T-helper 17 cell (primary cell): ENCODE measurements at places on chromosomes 13 and 19. TPM values are rescaled to one million over a fixed set of nuclear protein-coding genes. Genes with fewer than 3 reads are reported as not detected.
A peak's percentile ranks its signal among the peaks of the same experiment; 100 is the strongest.

GRCh38 chr13:106063591-106064313, 471.7 kb downstream of the EFNB2 start:
- no peak for DNase-seq

DNA sequence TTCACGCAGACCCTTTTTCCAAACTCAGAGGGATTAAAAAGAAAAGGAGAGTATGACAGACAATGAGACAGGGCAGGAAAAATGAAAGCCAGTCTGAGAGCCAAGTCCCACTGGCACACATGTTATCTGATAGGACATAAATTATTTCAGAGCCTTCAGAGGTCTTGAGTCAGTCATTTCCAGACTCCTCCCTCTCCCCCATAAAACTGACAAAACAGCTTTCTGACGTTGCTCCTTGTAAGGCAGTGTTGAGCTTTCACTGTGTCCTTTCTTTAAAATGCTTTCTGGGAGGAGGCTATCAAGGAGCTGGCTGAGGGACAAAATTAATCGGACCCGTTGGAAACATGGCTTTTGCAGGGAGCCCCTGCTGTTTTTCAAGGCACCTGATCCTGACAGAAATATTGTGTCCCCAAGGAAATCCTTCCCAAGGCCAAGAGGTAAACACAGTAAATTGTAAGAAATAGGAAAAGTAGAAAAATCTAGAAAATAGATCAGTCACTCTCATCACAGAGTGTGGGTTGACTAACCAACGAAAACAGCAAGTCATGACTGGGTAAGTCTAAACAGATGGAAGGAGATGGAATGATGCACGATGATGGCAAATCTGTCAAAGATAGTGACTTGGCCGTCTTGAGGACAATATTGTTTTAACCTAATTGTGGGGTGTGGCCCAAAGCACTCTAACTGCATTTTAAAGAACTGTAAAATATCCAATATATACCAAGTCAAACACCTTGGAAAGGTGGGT, 89.7 kb downstream of the DCT start:
- DNase-seq = no peak

DNA sequence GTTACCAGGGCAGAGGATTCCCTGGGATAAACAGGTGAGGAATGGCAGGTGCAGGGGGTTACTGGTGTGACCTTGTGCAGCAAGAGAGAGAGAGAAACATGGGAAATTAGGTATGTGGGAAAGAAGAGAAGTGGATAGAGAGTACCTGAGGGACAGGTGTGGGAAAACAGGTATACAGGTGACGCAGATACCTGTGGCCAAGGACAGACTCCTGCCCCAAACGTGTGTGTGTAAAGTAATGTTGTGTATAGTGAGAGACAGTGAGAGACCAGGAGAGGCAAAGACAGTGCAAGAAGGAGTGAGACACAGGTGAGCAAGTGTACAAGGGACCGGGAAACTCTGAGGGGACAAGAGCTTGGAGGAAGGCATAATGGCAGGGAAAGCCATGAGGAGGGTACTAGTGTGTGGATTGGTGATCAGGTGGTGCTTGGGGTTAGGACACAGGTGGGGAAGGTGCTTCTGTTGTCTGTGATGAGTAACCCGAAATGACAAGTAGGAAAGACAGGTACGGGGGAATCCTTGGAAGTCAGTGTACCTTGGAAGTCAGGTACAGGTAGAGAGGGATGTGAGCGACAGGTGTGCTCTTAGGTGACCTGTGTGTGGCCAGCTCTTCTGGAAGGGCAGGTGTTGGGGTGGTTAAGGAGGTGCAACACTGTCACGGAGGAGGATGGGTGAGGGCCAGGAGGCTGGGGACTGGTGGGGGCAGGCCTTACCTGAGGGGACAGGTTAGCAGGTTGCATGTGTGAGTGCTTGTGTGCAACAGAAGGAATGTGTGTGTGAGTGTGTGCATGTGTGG, 2.8 kb downstream of the ERFL start:
- DNase-seq = no peak

- no peak for DNase-seq
These were observed 211.2 kb upstream of the SOX1 start for GRCh38 chr13:111855786-111856185.

- DNase-seq = peak; percentile 15
These were observed 693 bp downstream of the RFXAP start for GRCh38 chr13:36819739-36820090.

- DNase-seq = no peak
These were observed 1.5 kb upstream of the C5AR2 start for GRCh38 chr19:47330466-47330869.

DNA sequence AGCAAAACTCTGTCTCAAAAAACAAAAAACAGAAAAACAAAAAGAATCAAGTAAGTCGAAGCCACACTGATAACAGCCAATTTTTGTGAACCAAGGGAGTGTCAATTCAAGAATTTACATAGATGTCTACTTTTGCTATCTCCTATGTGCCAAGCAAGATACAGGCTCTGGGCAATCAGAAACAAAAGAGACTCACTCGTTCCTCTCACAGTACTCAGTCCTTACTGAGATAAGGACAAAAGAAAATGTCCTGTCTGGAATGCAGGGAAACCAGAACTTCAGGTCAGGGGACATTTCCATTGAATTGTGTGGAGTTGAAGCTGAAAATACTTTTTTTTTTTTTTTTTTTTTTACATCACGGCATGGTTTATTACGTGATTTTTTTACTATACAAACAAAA, 53.0 kb downstream of the NLRP12 start:
- DNase-seq = no peak

DNA sequence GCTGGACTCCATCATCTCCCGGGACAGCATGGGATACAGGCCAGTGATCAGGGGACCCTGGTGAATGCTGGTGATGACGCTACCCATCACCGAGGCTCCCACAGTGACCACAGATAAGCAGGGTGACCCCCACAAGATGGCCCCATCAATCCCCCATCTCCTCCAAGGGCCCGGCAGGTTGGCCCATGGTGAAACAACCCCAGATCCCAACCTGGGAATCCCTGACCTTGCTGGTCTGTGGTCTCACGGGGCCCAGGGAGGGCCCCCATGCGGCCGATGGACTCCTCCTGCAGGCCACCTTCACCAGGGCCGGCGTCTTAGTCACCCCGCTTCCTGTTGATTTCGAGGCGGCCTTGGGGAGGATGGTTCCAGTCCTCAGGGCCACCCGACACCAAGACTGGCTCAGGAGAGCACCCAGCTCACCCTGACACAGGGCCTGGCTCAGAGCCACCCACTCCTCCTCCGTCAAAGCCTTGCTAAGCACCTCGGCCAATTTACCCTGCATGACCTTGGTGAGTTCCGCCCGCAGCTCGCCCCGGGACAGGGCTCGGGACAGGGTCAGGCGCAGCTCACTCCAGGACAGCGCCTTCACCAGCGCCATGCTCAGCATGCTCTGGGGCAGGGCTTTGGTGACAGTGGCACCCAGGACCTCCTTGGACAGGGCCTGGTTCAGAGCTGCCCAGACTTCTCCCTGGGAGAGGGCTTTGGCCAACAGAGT, 10.0 kb downstream of the IQCN start:
- DNase-seq = no peak

DNA sequence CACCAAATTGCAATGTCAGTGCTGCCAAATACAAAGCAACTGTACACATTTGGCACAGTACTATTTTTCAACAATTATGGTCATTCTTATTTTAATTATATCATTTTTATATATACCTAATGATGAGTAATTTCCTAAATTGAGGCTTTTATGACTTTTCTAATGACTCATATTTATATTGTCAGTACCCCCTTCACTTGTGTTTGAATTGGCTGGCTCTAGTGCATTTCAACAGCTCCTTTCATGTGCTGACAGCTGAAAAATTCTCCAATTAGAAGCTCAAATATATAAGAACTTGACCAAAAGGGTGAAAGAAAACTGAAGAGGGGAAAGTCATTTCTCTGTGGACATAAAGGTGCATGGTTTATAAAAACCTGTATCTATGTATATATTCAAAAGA, 263.3 kb downstream of the SLITRK1 start:
- DNase-seq = no peak

- DNase-seq = no peak
These were observed 23.2 kb upstream of the GTF3A start for GRCh38 chr13:27401210-27401609.

DNA sequence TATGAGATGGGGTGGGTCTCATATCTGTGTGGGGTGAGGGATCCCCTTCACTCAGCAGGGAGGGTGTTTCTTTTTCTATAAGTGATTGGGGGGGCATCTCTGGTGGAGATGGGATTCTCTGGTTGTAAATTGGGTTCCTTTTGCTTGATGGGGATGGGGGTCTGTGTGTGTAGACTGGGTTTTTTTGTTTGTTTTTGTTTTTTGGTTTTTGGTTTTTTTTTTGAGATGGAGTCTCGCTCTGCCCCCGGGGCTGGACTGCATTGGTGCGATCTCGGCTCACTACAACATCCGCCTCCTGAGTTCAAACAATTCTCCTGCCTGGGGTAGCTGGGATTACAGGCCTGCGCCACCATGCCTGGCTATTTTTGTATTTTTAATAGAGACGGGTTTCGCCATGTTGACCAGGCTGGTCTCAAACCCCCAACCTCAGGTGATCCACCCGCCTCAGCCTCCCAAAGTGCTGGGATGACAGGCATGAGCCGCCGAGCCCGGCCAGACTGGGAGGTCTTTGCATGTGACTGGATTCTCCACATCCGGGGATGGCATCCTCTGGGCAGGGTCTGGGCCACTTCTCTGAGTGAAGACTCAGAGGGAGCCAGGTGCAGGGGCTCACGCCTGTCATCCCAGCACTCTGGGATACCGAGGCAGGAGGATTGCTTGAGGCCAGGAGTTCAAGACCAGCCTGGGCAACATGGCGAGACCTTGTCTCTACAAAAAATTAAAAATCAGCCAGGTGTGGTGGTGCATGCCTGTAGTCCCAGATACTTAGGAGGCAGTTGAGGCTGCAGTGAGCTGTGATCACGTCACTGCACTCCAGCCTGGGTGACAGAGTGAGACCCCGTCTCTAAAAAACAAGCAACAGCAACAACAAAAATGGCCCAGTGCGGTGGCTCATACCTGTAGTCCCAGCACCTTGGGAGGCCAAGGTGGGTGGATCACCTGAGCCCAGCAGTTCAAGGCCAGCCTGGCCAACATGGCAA, 799 bp downstream of the MYBPC2 start:
- no peak for DNase-seq

Gene ZNF546
- 2.5 TPM for total RNA-seq

Gene NECTIN2
- 5.2 TPM for total RNA-seq

Gene ZNF491
- total RNA-seq = 0.26 TPM

Gene ZNF333
- total RNA-seq = 22.7 TPM

Gene NOVA2
- not detected for total RNA-seq
